ENCODE measurements at places on chromosomes 5 and 9. TPM values are rescaled to one million over a fixed set of nuclear protein-coding genes. Genes with fewer than 3 reads are reported as not detected.

Gene SLC34A3
- total RNA-seq = not detected

Gene SPATA6L
- 0.40 TPM for total RNA-seq

GRCh38 chr9:5718296-5719032 is 89.6 kb downstream of the RIC1 start:
- no peak for DNase-seq
- H3K36me3 ChIP-seq = peaks cover 59% of the 10 kb centered on the region
- no peaks in the 10 kb centered on the region for H3K4me1 ChIP-seq
- H3K4me3 ChIP-seq = no peak overlapping the region
- no peak overlapping the region for H3K27ac ChIP-seq
- H3K27me3 ChIP-seq = no peaks in the 10 kb centered on the region

- H3K27me3 ChIP-seq = no peaks in the 10 kb centered on the region
- H3K4me1 ChIP-seq = no peaks in the 10 kb centered on the region
- H3K4me3 ChIP-seq = no peak overlapping the region
- no peak for DNase-seq
- H3K27ac ChIP-seq = no peak overlapping the region
These were observed 131.1 kb downstream of the ZCCHC7 start for GRCh38 chr9:37251452-37251851.

DNA sequence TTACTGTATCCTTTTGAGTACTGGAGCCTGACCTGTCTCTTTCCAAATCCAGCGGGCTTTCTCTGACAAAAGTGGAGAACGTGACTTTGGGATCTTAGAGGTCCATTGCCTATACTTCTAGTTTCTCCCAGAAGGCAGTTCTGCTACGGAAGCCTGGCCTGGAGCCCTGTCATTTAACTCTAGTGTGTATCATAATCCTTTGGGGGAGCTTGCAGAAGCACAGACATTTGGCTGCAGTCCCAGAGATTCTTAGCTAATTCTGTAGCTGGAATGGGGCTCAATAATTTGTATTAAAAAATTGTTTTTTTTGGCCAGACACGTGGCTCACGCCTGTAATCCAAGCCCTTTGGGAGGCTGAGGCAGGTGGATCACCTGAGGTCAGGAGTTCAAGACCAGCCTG is 3.0 kb downstream of the HARS2 start:
- H3K27me3 ChIP-seq = no peaks in the 10 kb centered on the region
- peaks cover 68% of the 10 kb centered on the region for H3K36me3 ChIP-seq
- DNase-seq = no peak
- H3K4me3 ChIP-seq = no peak overlapping the region
- peaks cover 41% of the 10 kb centered on the region for H3K4me1 ChIP-seq
- H3K27ac ChIP-seq = no peak overlapping the region

- peaks cover 11% of the 10 kb centered on the region for H3K36me3 ChIP-seq
- H3K27me3 ChIP-seq = no peaks in the 10 kb centered on the region
- no peaks in the 10 kb centered on the region for H3K4me1 ChIP-seq
These were observed 47.2 kb downstream of the XRCC4 start for GRCh38 chr5:83124593-83124992.

DNA sequence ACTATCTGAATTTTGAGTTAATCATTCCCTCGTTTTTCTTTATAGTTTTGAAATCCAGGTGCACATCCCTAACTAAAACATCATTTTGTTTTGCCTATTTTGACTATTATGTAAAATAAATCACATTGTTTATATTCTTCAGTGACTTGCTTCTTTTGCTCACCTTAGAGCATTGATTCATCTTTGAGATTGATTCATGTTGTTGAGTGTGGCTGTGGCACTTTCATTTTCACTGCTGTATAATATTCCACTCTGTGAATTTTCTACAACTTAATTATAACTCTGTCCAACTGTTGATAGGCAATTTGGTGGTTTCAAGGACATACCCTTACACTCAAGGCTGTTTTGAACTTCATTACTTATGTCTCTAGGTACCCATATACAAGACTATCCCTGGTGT is 12.5 kb downstream of the NKX2-5 start:
- no peak overlapping the region for H3K27ac ChIP-seq
- no peaks in the 10 kb centered on the region for H3K4me1 ChIP-seq
- no peak overlapping the region for H3K4me3 ChIP-seq
- H3K36me3 ChIP-seq = no peaks in the 10 kb centered on the region

DNA sequence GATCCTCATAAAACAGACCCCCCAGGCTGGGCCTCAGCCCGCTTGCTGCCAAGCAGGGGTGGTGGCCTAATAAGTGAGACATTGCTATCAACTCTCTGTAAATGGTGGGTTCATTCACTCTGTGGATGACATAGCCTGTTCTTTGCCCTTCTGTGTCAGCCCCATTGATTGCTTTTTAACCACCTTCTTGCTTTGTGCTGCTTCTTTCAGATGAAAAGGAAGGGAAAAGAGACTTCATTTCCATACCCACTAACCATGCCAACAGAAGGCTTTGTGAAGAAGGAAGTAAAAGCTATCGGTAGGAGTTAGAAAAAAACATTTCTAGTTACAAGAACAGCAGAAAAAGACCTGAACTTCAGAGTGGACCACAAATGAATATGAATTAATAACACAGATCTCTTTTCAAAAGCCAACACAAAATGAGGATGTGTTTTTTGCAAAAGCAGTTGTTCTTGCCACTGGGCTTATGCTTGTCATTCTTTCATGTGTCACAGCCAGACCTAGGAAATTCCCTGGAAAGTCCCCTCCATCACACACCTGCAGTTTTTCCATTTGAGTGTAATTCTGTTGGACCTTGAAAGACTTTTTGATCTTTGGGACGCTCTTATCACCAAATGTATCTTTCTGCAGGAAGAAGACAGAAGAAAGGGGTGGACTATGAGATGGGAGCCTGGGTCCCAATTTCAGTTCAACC is 507.7 kb downstream of the CCDC171 start:
- H3K4me1 ChIP-seq = peaks cover 22% of the 10 kb centered on the region
- no peaks in the 10 kb centered on the region for H3K27me3 ChIP-seq
- H3K36me3 ChIP-seq = no peaks in the 10 kb centered on the region
- H3K4me3 ChIP-seq = no peak overlapping the region
- no peak for DNase-seq
- no peak overlapping the region for H3K27ac ChIP-seq

GRCh38 chr5:1027631-1028441 is 19.2 kb downstream of the NKD2 start:
- no peaks in the 10 kb centered on the region for H3K27me3 ChIP-seq
- H3K4me3 ChIP-seq = no peak overlapping the region
- no peaks in the 10 kb centered on the region for H3K4me1 ChIP-seq
- no peak for DNase-seq
- H3K27ac ChIP-seq = no peak overlapping the region
- H3K36me3 ChIP-seq = no peaks in the 10 kb centered on the region

DNA sequence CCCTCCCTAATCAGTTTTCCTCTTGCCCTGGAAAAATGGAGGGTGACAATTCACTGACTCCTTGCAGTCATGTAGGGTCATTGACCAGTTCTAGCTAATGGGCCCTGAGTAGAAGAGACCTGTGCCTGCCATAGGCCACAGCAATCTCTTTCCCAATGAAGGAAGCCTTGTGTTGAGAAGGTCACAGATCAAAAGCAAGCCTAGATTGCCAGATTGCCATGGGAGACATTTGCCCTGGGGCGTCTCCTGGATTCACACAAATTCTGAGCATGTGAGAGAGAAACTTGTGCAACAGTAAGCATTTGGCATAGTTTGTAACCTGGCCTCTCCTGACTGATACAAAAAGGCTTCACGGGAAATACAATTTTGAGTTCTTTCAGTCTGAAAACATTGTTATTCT is 148.0 kb downstream of the NUDT12 start:
- DNase-seq = no peak
- no peaks in the 10 kb centered on the region for H3K4me1 ChIP-seq
- no peaks in the 10 kb centered on the region for H3K36me3 ChIP-seq
- no peak overlapping the region for H3K27ac ChIP-seq

DNA sequence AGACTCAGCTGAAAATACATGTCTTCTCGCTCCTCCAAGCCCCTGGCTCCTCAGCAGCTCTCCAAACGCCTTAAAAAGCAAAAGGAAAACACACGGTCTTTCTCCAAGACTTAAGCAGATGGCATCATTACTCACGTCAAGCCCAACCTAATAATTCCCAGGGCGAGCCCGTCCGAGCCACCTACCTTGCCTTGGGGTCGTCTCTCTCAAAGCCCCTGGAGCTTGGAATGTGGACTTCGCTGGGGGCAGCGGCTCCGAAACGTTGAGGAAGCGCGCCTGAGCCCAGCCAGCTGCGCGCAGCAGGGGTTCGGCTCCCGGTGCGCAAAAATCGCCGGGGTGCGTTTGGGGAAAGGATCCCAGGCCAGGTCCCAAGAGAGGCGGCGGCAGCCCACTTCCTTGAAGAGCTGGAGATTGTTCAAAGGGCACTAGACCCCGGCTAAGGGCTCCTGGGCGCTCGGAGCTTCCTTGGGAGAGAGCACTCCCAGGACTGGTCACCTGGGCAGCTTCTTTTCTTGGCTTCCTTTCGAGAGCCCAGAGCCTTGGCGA is 395 bp downstream of the DRD1 start:
- no peaks in the 10 kb centered on the region for H3K36me3 ChIP-seq
- peaks cover 6% of the 10 kb centered on the region for H3K4me1 ChIP-seq
- no peak overlapping the region for H3K27ac ChIP-seq
- H3K4me3 ChIP-seq = no peak overlapping the region
- no peak for DNase-seq

- DNase-seq = no peak
- H3K4me3 ChIP-seq = no peak overlapping the region
- H3K27me3 ChIP-seq = no peaks in the 10 kb centered on the region
These were observed 25.6 kb downstream of the MED27 start for GRCh38 chr9:132054024-132054423.

DNA sequence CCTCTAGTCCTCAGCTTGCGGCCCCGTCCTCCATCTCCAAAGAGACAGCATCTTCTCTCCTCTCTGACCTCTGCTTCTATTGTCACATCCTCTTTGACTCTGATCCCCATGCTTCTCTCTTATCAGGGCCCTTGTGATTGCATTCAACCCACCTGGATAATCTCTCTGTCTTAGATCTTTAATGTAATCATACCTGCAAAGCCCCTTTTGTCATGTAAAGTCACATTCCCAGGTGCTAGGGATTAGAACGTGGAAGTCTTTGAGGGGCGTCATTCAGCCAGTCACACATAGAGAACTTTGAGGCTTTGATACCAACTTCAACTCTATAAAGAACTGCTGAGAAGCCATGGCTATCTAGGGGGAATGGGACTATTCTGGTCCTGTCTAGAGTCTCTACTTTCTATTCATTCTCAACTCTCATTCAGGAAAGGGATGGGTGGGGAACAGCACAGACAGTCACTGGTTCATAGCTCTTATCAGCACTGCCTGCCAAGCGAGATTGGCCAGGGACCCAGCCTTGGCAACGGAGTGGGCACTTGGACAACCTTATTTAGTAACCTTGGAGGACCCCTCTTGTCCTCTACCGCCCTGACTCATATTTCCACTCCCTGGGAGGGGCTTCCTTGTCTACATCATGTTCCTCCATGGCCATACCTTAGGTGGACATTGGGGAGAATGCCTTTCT is 29.0 kb downstream of the TAS2R1 start:
- no peaks in the 10 kb centered on the region for H3K4me1 ChIP-seq
- no peaks in the 10 kb centered on the region for H3K36me3 ChIP-seq
- no peaks in the 10 kb centered on the region for H3K27me3 ChIP-seq
- no peak for DNase-seq
- H3K27ac ChIP-seq = no peak overlapping the region

DNA sequence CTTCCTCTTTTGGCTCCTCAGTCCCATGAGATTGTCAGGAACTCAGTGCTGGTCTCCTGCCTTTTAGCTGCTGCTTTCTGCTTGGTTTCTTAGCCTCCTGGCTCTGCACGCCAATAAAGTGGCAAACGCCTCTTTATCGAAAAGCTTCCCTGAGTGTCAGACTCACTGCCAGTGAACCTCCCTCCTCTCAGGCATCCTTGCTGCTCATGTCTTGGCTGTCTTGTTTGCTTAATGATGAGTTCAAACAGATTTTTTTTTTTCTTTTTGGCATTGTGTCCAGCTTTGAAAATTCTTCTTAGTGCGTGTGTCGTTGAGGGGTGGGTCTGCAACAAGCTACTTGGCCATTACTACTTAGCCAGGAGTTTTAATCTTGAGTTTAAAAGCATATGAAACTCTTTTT is 14.9 kb downstream of the RASGRF2 start:
- no peak for DNase-seq
- peaks cover 24% of the 10 kb centered on the region for H3K4me1 ChIP-seq
- peaks cover 9% of the 10 kb centered on the region for H3K36me3 ChIP-seq
- no peak overlapping the region for H3K4me3 ChIP-seq
- H3K27me3 ChIP-seq = no peaks in the 10 kb centered on the region

GRCh38 chr9:116333254-116333653 is 179.7 kb downstream of the PAPPA start:
- peaks cover 4% of the 10 kb centered on the region for H3K27me3 ChIP-seq
- H3K4me3 ChIP-seq = no peak overlapping the region
- DNase-seq = no peak
- H3K4me1 ChIP-seq = no peaks in the 10 kb centered on the region

GRCh38 chr5:89374818-89375521 is 492.0 kb upstream of the MEF2C start:
- H3K4me3 ChIP-seq = no peak overlapping the region
- no peaks in the 10 kb centered on the region for H3K27me3 ChIP-seq
- DNase-seq = no peak
- no peaks in the 10 kb centered on the region for H3K36me3 ChIP-seq
- H3K27ac ChIP-seq = no peak overlapping the region

GRCh38 chr5:156330141-156330870 is 3.3 kb downstream of the SGCD start:
- H3K36me3 ChIP-seq = no peaks in the 10 kb centered on the region
- H3K27me3 ChIP-seq = peaks cover 13% of the 10 kb centered on the region
- DNase-seq = no peak
- no peak overlapping the region for H3K4me3 ChIP-seq
- no peak overlapping the region for H3K27ac ChIP-seq

DNA sequence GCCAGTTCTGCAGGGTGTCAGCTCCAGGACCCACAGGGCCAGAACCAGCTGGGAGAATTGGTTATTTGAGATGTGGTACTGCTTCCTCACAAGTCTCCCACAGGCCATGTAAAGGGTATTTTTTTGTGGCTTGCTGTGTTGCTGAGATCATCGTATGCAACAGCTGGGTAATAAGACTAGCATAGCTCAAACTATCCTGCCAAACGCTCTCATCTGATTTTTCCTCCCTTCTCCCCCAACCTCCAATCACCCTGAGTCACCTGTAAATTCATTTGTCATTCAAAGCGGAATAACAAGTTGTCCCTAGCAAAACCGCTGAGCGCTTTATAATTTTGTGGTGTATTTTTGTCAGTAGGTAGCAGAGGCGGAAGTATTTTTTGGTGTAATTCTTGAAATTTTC is 63.2 kb downstream of the NSG2 start:
- no peaks in the 10 kb centered on the region for H3K36me3 ChIP-seq
- no peaks in the 10 kb centered on the region for H3K4me1 ChIP-seq
- no peaks in the 10 kb centered on the region for H3K27me3 ChIP-seq
- no peak for DNase-seq
